ENCODE measurements at places on chromosomes 3 and 15.

DNA sequence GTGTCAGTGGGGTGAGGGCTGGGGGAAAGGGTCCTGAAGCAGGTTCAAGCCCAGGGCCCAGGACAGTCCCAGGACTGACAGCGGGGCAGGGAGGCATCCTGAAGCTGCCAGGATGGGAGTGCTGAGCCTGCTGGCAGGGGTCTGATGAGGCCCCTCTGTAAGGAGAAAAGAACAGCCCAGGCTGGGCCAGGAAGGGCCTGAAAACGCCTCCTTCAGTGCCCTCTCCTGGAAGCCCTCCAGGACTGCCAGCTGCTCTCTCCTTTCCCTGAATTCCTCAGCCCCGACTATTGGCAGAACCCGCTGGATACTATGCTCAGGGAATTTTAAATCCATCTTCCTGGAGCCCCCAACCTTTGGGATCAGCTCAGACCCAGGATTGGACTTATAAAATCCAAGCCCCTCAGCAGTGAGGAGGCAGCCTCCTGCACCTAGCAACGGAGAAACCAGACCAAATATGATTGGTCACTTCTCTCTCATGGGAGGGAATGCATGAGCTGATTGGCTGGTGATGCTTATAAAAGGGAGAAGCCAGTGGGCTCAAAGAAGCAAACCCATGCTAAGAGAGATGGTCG lies 203.5 kb upstream of the LINGO1 start:
- DNase-seq, result no peak

GRCh38 chr3:194318511-194319161 lies 32.5 kb downstream of the CPN2 start:
- no peak for DNase-seq

DNA sequence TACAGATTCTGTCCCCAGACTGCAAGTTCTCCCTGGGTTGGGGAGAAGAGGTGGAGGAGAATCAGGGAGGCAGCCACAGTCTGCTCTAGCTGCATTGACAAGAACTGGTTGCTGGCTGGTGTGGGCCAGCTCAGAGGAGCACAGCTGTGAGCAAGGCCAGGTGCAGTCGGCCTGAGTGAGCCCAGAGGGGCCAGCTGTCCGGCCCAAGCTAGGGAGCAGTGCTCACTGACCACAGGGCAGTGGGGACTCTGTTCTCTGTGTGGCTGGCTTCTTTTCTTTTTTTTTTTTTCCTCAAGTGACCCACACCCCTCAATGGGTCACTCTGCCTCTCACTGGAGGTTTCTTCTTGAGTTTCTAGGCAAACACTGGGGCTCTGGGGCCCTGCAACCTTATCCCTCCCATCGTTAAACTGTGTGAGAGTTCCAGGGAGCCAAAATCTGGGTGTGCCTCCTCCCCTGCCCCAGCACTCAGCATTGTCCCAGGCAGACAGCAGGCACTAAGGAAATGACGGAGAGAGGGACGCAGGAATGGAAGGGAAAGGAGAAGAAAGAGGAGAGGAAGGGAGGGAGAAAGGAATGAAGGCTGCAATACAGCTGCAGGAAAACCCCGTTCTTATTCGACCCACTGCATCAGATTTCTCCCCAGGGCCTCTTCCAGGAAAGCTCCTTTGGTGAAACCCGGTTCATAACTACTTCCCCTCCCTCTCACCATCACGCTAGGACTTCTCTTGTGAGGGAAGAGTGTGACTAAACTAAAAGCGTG lies 37.7 kb upstream of the HES1 start:
- no peak for DNase-seq

GRCh38 chr15:64209680-64210334 lies 47.0 kb upstream of the PPIB start:
- no peak for DNase-seq

GRCh38 chr15:70266412-70267121 lies 168.8 kb upstream of the TLE3 start:
- DNase-seq, result no peak

GRCh38 chr3:12916159-12916558 lies 74.8 kb upstream of the RPL32 start:
- no peak for DNase-seq

- no peak for DNase-seq
These were observed 586.0 kb upstream of the TGFBR2 start for GRCh38 chr3:30020380-30020779.

DNA sequence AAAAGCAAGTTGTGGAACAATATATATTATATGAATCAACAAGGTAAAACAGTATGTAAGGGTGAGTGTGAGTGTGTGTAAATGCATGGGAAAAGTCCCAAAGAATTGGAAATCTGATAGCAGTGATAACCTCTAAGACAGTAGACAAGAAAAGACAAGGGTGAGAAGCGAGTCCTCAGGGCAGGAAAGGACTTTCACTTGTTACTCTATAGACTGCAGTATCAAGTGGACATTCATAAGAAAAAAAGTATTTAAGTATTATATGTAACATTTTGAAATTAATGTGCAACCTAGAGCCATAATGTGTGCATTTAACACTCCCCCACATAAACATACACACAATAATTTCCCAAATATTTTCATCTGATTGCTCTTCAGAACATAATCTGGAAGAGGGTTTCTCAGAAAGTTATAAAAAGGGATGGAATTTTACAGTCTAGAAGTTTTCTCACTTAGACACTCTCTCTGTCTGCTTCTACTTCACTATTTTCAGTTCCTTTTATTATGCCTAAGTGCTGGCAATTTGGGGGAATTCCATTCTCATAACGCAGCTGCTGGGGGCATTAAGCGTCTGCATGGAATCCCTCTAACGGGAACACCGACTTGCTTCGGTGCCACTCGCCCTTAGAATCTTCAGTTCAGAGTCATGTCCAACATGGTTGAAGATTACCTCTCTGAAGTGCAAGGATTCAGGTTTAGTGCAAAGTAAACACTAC lies 50.0 kb upstream of the CDIN1 start:
- DNase-seq, result no peak

DNA sequence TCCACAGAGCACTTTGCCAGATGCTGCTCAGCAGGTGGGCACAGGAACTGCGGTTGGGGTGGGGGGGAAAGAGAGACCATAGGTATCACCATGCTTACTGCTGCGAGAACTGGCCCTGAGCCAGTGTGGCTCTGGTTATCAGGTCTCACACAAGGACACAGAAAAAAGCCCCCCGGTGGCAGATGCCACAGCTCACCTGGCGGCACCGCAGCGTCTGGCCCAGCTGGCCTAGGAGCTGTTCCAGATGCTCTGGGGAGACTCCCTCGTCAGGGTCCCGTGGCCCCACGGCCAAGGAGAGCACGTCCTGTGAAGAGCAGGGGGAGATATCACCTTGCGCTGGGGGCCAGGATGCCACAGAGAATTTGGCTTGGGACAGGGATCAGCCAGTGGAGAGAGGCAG lies 10.8 kb downstream of the CDAN1 start:
- DNase-seq, result no peak

- peak; percentile 65 for DNase-seq
These were observed 623 bp downstream of the ZNF639 start for GRCh38 chr3:179323197-179324110.

GRCh38 chr3:77324105-77324504 lies 284.2 kb downstream of the ROBO2 start:
- DNase-seq, result no peak

GRCh38 chr3:122058294-122058693 lies 3.1 kb downstream of the CD86 start:
- no peak for DNase-seq

- no peak for DNase-seq
These were observed 31.6 kb upstream of the ACAD9 start for GRCh38 chr3:128847666-128848370.

- DNase-seq, result no peak
These were observed 36.7 kb downstream of the ACSBG1 start for GRCh38 chr15:78197632-78198031.

- no peak for DNase-seq
These were observed 93.1 kb downstream of the GMPS start for GRCh38 chr3:155963570-155963969.

- DNase-seq, result no peak
These were observed 64.5 kb downstream of the AQR start for GRCh38 chr15:34905047-34905446.

DNA sequence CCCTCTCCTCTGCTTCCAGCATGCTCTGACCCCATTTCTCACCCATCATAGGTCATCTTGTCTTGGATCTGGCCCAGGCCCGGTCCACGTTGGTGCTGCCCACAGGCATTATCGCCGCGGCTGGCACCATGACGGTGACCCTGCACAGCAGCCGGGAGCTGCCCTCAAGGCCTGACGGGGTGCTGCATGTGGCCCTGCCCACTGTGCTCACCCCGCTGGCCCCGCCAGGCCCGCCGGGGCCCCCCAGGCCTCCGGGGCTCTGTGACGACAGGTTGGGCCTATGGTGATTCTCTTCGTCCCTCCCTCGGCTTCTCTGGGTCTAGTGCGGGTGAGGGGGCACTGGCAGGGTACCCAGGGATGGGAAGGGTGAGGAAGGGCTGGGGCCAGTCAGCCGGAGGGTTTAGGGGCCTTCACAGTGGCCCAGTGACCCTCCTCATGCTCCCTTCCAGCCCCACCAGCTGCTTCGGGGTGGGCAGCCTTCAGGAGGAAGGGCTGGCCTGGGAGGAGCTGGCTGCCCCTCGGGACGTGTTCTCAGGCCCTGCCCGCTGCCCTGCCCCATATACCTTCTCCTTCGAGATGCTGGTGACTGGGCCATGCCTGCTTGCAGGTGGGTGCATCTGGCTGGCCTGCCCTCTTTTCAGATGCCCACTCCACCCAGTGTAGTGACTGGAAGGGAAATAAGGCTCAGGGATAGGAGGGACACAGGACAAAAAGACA lies 3.9 kb downstream of the VWA5B2 start:
- DNase-seq, result no peak

GRCh38 chr3:23746441-23746840 lies 59.3 kb upstream of the UBE2E1 start:
- no peak for DNase-seq

GRCh38 chr3:134075568-134075825 lies 45.8 kb upstream of the SLCO2A1 start:
- no peak for DNase-seq

DNA sequence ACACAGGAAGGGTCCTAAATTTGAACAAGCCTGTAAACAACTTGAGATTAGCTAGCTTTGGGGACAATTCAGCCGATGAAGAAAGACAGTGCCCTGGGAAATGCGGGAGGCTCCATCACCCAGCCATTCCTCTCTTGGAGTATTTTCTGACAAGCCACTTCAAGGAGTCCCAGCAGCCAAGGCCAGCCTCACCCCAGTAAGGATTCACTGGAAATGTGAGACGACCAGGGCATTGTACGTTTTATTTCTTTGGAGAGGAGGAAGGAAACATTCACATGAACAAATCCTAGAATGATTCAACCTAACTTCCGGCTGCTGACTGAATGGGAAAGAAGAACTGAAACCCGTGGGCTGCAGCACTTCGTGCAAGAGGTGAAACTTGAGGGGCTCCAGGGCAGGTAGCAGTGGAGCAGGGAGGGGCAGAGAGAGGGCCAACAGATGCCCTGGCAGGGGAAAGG lies 116.4 kb upstream of the ARHGEF3 start:
- peak; percentile 66 for DNase-seq

GRCh38 chr3:192106543-192106942 lies 620.8 kb downstream of the FGF12 start:
- DNase-seq, result no peak

GRCh38 chr15:62183130-62183529 lies 18.0 kb upstream of the C2CD4B start:
- DNase-seq, result no peak

DNA sequence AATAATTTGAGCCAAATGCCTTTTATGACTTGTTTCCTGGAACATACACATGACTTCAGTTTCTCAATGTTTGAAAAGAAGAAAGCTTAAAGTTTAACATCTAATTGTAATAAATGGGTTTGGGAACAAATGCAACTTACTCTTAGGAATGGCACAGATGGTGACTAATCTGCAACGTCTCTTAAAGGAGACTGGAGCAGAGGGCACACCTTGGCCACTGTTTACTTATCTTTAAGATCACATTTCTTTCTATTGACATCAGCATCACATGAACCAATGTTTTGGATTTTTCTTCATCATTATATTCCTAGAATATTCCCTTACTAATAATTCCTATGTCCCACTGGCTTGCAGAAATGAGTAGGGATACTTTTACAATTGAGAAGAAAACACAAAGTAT lies 229.5 kb downstream of the CHL1 start:
- no peak for DNase-seq

DNA sequence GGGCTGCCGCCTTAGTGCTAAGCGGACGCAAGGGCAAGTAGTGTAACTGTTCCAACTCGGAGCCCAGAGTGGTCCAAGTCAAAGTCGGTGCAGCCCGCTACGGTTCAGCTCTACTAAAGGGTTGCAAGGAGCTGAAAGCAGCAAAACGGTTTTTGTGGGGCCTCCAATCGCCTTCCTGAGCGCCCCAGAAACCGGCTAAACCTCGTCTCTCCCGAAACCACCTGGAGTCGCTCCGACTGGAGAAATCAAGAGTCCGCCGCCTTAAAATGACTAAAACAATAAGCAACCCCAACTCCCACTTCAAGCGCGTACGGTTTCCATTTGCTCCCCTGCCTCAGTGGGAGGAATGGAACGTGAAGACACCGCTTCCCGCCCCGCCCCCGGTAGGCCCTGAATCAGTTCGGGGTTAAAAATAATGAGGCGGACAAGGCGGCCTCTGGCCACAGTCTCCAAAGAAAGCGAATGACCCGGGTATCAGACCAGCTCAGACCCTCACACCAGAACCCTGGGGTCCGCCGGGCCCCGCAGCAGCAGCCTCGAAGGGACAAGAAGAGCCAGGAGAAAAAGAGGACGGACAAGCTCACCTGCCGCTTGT lies 401 bp downstream of the SEC11A start:
- DNase-seq, result peak; percentile 68

GRCh38 chr3:110955301-110955880 lies 116.2 kb upstream of the NECTIN3 start:
- no peak for DNase-seq

DNA sequence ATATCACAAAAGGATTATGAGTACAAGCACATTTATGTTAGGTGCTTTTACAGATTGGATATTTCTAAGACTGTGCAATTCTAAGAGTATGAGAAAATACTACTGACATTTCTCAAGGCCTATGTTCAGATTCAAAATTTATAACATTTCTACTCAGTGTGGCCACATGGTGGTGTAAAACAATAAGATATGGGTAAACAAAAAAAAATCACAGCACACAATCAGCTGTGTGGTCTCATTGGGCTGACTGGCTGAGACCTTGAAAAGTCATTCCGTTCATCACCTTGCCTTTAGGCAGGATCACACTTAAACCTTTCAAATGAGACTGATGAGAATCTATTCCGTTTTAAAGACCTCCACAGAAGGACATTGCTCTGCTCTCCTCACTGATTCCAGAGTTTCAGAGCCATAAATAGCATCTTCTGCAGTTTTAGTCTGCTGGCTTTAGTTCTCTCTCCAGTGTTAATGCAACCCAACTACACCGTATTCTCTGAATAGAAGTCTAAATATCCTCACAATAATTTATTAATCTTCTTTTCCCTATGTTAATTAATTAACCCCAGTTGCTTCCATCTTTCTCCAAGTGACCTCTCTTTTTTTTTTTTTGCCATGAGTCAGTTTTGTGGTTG lies 158.2 kb downstream of the SPATA16 start:
- no peak for DNase-seq

- no peak for DNase-seq
These were observed 167.6 kb downstream of the PYDC2 start for GRCh38 chr3:191628571-191628970.
